ENCODE measurements at places on chromosomes 3 and 15. TPM values are rescaled to one million over a fixed set of nuclear protein-coding genes. Genes with fewer than 3 reads are reported as not detected.

DNA sequence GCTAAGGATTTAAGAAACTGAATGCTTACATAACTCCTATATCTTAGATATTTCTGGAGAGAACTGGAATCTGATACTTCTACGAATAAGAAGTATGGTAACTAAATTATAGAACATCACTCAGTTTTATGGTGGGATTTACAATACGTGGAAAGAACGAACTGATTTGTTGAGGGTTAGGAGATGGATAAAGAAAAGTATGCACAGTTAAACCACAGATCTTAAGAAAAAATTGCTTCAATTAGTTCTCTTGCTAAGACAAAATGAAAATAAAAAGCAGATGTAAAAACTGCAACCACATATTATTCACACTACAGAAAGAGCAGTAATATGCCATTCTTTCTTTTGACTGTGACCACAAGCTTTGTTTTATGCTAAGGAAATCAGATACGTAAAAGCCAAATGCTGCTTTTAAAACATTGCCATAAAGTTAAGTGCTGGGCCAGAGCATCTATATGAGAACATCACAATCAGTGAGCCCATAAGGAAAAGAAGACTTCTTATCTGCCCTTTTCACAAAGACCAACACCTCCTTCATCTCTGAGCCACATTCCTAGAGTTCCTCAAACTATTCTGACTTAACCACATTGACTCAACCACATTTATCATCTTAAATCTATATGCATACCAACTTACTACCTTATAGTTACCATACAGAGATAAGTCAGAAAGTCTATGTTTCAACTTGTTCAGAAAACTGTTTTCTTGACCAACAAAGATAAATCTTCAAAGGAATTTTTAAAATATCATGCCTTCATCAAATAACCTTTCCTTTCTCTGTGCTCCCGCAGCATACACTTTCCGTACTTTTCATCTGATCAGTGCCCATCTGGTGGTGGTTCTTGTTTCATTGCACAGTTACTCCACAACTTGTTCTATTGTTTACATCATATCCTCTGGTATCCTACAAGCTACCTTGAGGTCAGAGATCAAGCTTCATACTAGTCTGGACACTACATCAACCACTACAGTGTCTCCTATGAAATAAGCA is 61.7 kb downstream of the FSIP1 start:
- no peak for DNase-seq

DNA sequence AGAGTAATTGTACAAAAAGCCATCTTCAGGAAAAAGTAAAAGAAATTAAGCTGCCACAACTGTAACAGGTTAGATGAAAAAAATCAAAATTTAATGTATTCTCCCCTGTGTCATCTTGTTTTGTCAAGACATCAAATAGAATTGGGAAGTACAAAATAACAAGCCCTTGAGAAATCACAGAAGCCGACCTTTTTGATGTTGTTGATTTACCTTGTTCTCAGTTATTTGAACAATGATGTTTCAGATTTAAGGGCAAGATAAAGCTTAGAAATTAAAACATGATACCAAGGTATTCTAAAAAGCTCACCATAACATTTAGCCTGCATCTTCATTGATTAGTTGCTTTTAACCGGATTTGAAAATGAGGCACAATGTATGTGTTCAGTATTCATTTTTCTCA is 523.0 kb downstream of the FOXP1 start:
- DNase-seq: no peak

Gene MEIS2
- 163 TPM for total RNA-seq

Gene ACTC1
- total RNA-seq: 187 TPM

DNA sequence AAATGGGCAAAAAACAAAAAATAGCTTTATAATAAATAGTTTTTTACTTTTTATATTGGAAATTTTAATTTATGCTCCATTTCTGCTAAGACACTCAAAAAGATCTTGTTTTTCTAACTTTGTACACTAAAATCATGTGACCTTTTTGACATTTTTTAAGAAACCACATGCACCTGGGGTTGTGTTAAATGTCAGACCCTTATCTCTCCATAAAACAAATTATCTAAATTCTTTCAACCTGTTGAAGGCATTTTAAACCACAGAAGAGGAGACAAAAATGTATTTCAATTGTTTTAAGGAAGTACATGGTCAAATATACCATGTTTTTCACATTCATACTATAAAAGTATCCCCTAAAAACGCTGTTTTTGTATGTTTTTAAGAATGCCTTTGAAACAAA is 29.2 kb downstream of the IFT80 start:
- no peak for DNase-seq

Gene CORO2B
- total RNA-seq: 4.2 TPM

Gene AGBL1
- 1.5 TPM for total RNA-seq

DNA sequence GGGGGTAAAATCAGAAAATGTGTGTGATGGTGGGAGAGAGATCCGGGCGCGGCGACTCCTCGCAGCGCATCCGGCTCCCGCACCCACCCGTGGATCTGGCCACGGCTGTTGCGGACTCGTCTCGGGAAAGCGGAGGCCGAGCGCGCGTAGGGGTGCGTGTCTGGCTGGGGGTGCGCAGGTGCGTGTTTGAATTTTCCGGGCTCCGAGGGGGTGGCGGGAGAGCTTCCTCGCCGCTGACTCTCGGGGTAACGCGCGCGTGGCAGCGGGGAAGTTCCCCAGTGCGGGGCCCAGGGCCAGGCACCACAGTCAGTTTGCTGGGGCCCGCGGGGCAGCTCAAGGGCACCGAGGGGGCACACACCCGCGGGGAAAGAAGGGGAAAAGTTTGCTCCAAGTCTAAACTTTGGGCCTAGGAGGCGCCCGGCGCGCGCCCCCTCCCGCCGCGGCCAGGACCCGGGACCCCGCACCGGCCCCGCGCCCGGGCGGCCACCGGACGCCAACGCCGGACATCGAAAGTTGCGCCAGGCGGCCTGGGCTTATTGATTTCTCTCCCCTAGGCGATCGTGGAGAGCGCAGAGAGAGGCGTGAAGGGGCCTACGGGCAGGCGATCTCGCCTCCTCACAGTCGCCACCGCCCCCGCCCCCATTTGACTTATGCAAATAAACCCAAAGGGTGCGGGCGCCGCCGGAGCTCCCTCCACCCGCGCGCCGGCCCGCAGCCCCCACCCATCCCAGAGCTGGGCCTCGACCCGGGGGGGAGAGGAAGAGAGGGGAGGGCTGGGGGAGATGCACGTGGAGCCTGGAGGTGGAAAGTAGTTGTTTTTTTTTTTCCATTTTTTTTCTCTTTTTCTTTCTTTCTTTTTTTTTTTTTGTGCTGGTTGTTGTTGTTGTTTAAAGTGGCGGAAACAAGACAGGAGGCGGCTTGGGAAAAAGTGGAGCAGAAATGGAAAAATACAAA is 639 bp downstream of the FOXP1 start:
- no peak for DNase-seq

- no peak for DNase-seq
Observed at GRCh38 chr3:88267-88666, 108.3 kb upstream of the CHL1 start.

DNA sequence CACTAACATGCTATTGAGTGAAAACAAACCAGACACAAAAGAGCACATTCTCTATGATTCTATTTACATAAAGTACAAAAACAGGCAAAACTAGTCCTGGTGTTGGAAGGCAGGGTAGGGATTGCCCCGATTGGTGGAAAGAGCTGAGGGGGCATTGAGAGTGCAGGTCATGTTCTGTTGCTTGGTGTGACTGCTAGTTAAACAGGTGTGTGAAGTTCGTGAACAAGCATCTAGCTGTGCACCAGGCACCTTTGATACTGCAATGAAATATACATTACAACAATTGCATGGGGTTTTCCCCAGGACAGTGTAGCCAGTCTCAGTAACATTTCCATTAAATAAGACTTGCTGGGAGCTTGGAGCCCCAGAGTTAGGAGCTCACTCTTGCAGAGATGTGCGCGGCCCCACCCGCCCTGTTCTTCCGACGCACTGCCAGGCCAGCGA is 26.3 kb upstream of the THRB start:
- peak; percentile 49 for DNase-seq

Gene SAMD7
- total RNA-seq: not detected

Gene SEMA6D
- total RNA-seq: 35.6 TPM

- DNase-seq: no peak
Observed at GRCh38 chr3:46865546-46865945, 2.3 kb upstream of the MYL3 start.

DNA sequence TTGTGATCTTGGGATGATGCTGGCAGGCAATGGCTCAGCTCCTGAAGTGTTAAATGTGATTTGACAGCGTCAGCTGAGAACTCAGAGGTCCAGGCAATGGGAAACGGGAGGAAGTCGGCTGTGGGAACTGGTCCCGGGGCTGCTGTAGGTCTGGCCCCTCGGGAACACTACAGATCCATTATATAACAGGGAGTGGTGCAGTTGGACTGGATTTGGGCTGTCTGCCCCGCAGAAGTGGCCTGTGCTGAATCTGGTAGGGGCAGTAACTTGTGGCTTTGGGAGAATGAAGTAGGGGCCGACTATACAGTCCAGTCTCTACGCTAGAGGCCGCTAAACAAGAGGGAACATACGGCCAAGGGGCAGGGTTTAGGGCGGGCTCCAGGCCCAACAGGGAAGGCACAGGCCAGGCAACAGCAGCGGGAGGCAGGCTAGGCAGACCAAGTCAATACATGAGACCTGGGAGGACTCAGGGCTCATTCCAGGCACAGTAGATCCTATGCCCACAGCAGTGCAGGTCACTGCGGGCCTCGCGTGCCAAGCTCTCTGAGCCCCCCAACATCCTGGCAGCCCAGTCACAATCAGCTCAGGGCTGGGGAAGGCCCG is 20.3 kb upstream of the IL16 start:
- DNase-seq: no peak

GRCh38 chr15:62958528-62959363 is 83.8 kb upstream of the TPM1 start:
- no peak for DNase-seq

DNA sequence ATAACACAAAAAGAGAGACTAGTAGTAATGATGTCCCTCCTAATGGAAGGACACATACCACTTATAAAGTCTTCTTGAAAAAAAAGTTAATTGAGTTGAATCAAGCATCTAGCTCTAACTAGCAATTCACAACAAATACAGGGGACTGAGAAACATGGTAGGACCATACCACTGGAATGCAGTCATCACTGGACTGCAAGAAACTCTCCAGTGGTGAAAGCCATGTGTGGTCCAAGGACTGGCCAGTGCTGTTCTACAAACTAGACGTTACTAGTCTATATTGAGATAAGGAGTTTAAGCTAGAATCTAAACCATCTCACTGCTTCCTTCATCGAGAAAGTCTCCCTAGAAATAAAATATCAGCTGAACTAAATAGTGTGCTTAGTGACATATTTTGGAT is 16.7 kb downstream of the FBN1 start:
- DNase-seq: no peak

GRCh38 chr3:58052373-58053273 is 44.4 kb downstream of the FLNB start:
- DNase-seq: no peak

Gene GOLGA6C
- not detected for total RNA-seq

Gene UACA
- 195 TPM for total RNA-seq

Gene TCTA
- total RNA-seq: 11.1 TPM

- peak; percentile 14 for DNase-seq
Observed at GRCh38 chr3:181518222-181518621, 193.5 kb upstream of the SOX2 start.

DNA sequence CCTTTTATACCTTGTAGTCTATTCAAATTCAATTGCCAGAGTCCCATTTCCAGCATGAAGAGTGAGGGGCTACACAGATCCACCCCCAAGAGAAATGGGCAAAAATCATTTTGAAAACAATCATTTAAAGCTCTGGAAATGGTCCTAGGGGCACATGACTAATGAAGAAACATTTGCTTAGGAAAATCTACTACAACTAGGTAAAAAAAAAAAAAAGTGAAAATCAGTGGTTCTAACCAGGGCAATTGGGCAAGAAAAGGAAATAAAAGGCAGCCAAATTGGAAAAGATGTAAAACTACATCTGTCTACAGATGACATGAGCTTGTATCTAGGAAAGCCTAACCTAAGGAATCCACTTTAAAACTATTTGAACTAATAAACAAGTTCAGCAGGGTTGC is 9.4 kb downstream of the IMPG2 start:
- no peak for DNase-seq

Gene CLN6
- 17.3 TPM for total RNA-seq

DNA sequence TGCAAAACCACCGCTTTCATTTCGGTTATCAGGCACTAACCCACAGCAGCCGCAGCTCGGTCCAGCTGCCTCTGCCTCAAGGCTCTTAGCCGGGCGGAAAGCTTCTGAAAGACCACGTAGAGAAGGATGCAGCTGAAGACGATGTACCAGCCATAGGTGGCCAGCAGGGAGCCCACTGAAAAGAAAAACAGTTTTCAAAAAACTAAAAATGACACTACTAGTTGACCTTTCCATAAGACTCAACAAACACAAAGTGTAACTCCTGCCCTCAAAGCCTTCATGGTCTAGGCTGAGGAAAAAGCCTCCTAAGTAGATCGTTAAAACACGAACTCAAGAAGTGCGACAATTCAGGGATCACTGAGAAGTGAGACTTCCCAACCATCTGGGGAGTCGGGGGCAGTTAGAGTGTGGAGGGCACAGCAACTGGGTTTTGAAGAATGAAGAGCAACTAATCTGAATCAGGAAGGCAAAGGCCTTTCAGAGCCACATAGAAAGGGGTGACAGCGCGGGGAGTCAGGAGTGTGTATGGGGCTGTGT is 716 bp downstream of the SELENOS start:
- DNase-seq: no peak

DNA sequence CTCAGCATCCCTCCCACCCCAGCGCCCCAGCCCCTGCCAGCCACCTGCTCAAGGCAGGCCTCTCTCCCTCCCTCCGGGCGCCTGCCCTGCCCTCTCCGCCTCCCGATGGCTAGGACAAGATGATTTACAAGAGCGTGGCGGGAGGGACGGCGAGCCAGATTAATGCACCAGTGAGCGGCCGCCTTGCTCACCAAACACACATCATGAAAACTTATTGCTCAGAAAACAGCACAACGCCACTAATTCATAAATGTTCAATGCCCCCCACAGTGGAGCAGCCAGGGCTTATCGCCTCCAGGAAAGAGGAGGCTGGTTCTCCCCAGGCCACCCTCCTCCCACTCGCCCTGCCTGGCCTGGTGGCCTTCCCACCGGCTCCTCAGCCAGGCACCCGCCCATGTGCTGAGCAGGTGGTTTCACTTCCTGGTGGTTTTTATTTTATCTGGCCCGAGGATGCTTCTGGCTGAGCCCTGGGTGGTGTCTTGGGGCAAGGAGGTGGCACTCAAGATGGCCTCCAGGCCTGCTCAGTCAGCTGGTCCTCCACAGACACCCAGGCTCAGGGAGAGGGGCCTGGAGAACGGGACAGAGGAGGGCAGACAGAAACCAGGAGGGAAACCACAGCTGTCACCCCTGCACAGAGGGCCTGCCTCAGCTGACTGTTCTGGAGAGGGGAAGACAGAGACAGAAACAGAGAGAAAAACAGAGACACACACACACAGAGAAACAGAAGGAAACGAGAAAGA is 284.9 kb downstream of the UACA start:
- no peak for DNase-seq

DNA sequence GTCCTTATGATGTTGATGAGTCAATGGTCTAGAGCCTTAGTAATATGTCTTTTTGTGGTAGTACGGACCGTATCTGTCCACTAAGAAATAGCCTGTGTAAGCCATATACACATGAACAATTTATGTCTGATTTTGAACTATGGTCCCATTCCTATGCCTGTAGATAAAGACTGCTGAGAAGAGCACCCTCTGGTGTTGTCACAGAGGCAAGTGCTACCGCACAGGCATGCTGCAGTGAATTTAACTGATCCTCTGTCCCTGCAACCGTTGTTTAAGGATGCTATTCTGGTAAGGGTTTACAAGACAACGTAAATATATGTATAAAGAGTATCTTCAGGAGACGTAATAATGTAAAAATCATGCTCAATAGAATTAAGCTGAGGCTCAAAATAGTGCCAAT is 170.7 kb downstream of the UBE3A start:
- no peak for DNase-seq

- DNase-seq: no peak
Observed at GRCh38 chr3:147799601-147800000, 390.4 kb downstream of the ZIC1 start.

Measured in urinary bladder (tissue), 4 donors.